NCI-H1436 treated with DMSO at 0.1 percent for 48 hours (cell line): ENCODE measurements at places on chromosomes 3 and 15.

GRCh38 chr15:47366884-47367283, 350.4 kb upstream of the SEMA6D start:
- no peak for DNase-seq

- no peak for DNase-seq
Measured at GRCh38 chr15:79947009-79947408, 24.0 kb downstream of the BCL2A1 start.

DNA sequence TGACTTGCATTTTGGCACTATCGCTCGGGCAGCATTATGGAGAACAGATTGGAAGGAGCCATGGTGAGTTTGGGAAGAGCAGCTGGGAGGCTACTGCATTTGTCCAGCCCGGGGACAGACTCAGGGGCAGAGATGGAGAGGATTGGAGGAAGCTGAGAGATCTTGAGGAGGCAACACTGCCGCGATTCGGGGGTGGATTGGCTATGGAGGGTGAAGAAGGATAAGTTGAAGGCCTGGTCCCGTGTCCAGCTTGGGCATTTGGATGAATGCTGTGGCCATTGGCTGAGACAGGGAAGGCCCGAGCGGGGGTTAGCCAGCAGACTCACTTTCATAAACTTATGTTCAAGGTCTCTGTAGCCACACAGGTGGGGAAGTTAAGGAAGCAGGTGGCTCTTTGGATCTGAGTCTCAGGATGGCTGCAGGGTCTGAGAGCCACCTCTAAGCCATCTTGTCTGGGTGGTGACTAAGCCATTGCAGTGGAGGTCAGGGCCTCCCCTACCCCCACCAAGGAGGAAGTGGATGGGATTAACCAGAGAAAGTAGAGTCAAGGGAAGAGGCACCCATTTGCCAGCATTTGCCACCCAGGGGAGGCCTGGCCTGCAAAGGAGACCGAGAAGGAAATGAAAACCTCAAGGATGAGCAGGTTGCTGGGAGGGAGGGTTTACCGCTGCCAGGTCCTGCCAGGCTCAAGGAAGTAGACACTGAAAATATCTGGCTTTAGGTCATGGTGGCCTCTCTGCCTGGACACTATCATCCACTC, 144.0 kb upstream of the TLE3 start:
- DNase-seq, result no peak

DNA sequence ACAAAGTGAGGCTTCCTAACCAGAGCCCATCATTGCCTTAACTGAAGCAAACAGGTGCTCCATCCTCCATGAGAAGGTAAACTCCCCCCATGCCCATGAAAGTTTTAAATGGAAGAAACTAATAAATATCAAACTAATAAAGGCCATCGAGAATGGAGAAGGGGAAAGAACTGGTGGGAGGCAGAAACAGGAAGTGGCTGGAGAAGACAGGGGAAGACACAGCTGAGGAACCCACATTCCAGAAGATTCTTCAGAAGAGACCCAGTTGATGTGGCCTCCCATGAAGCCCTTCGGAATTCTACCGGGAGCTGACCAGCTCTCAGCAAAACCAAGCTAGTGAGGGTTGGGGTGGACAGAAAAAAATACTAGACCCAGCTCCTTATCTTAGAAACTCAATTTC, 41.6 kb downstream of the SH3BP5 start:
- DNase-seq, result no peak

- DNase-seq, result no peak
Measured at GRCh38 chr3:48500656-48501055, 3.3 kb downstream of the SHISA5 start.

- DNase-seq, result no peak
Measured at GRCh38 chr15:62462721-62463120, 297.6 kb upstream of the C2CD4B start.

GRCh38 chr15:79779746-79780145, 117.1 kb downstream of the MTHFS start:
- no peak for DNase-seq

DNA sequence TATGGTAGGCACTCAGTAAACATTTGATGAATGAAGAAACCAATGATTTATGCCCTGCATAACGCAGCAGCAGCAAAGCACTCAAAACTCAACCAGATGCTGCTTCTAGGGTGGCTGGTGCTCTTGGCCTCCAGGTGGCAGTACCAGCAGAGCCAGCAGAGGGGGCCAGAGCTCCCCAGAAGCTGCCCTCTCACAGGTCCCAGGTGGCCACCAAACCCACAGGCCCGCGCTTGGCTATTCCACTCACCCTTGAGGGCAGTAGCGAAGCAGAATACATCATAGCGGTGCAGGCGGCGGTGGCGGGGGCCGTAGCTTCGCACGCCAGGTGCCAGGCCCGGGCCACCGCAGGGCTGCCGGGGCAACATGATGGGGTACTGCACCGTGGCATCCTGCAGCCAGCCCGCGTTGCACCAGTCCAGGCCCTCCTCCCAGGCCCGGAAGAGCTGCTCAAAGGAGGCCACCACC, 16.6 kb downstream of the HAPLN3 start:
- no peak for DNase-seq

DNA sequence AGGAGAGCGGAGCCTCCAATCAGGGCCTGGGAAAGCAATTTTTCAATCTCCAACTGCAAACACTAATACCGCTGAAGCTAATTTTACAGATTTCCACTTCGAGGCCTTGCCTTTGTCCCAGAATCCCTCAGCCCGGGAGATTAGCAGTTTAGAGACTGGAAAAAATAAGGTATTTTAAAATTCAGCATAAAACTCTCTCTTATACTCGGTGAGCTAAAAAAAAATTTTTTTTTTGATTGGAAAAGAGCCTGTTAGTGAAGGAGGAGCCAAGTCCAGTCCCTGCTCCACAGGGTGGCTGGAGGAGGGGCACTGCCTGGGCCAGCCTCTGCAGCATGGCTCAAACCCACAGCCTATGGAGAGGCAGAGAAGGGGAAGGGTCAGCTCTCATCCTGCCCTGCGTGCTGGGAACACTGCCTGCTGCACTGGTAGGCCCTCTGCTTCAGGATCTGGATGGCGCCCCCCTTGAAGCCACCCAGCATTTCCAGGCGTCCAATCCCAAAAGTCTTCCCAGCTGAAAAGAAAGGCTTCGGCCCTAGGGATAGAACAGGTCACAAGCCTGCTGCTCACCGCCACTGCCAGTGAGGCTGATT, 48.9 kb downstream of the CACNA2D2 start:
- DNase-seq, result no peak

DNA sequence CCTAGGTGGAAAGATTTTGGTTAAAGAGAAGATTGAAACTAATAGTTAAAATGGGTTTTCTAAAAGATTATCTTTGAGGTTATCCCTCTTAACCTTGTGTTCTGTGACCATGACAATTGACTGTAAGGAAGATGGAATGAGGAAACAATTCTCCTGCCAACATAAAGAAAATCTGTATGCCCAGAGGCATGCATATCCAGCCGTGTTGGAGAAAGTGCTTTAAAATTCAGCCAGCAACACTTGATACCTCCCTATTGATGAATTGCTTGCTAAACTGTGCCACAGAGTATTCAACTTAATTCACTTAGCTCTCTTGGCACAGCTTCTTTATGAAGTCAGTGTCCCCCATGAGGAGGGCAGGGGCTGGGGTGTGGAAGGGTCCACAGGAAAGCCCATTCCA, 203.5 kb downstream of the UBE2E2 start:
- no peak for DNase-seq

DNA sequence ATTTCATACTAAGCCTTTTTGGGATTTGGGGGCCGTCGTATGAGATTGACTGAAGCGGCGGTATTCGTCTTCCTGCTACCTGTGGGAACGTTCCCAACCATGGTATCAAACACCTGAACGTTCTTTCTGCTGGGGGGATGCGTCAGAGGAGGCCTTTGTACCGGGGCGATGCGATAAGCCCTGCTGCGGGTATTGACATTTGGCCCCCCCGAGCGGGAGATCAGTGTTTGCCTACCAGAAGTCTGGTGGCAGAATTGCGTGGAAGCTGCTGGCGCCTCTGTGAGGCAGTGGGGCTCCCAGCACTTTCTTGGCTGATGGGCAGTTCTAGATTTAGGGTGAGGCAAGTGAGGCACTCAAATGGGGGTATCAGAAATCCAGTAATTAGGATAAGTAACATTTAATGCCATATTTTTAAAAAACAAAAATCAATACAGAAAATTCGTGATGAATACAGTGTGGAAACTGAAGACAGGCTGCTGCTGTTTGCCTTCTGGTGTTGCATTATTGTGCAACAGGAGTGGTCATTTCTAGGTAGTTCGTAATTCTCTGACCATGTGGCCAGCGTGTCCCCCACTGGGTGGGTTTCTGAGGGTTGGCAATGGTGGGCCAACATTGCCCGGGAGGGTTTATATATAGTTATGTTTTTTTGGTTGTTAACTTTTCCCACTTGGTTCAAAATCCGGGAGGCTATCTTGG, 12.7 kb downstream of the TRPM1 start:
- no peak for DNase-seq

- no peak for DNase-seq
Measured at GRCh38 chr3:192928016-192928415, 10.4 kb upstream of the MB21D2 start.

DNA sequence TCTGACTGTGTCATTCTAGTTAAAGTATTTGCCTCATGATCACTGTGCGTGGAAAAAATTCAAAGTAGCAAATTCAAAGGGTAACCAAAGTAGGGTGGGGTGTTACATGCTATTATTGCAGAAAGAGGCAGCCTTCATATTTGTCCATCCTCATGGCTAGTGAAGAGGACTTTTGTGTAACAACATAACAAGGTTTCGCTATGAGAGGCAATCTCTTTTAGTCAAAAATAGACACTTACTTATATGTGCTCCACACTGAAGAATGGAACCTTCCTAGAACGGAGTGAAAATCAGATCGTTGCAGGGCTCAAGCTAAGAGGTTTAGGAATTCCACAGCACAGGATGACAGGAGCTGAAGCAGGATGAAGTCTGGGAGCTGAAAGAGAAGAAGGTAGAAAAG, 345.1 kb upstream of the CBLB start:
- no peak for DNase-seq

DNA sequence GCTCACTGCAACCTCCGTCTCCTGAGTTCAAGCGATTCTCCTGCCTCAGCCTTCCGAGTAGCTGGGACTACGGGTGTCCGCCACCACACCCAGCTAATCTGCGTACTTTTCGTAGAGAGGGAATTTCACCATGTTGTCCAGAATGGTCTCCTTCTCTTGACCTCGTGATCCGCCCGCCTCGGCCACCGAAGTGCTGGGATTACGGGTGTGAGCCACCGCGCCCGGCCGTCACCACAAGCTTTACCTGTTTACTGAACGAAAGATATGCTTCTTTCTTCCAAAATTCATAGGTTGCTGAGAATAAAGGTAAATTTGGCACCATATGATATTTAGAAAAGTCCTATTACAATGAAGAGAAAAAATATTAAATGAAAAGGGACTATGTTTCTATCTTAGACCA, 333.5 kb upstream of the EPHA6 start:
- DNase-seq, result no peak

GRCh38 chr15:61175024-61175423, 54.1 kb downstream of the RORA start:
- no peak for DNase-seq

DNA sequence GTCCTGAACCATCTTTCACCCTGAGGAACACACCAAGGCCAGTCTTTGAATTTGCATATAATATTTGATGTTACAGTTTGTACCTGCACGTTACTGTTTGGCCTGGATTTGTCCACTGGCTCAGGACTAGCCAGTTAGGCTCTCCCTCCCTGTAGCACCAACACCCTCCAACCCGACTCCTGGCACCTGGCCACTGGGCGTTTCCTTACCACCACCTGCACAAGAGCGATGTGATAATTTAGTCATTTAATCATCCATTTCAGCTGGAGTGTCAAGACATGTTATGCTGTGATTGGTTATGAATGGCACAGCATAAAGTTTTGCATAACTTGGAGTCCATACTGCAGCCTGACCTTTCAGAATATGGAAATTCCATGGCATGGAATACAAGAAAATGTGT, 242.4 kb downstream of the KCNMB2 start:
- DNase-seq, result peak; percentile 58

GRCh38 chr3:188097791-188098190, 56.2 kb upstream of the LPP start:
- no peak for DNase-seq

GRCh38 chr15:92933831-92934230, 33.7 kb downstream of the CHD2 start:
- no peak for DNase-seq

DNA sequence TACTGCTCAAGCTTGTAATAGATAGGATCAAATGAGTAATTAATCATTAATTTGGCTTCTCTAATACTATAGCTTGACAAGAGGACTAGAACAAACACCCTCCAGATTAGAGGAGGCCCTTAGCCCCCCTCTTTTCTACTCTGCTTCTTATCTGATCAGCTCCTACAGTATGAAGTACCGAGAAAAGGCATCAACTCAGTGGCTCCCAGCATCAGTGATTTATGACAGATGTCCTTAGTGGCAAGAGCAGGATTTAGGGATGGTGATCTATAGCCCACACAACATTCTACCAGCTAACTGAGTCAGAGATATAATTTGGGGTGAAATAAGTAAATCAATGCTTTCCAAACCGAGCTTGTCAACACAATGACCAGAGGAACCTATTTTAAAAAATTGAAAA, 541.1 kb downstream of the NLGN1 start:
- DNase-seq, result no peak

GRCh38 chr15:98381446-98381845, 266.9 kb upstream of the IGF1R start:
- DNase-seq, result no peak

- no peak for DNase-seq
Measured at GRCh38 chr3:71584394-71585011, 975 bp upstream of the FOXP1 start.

DNA sequence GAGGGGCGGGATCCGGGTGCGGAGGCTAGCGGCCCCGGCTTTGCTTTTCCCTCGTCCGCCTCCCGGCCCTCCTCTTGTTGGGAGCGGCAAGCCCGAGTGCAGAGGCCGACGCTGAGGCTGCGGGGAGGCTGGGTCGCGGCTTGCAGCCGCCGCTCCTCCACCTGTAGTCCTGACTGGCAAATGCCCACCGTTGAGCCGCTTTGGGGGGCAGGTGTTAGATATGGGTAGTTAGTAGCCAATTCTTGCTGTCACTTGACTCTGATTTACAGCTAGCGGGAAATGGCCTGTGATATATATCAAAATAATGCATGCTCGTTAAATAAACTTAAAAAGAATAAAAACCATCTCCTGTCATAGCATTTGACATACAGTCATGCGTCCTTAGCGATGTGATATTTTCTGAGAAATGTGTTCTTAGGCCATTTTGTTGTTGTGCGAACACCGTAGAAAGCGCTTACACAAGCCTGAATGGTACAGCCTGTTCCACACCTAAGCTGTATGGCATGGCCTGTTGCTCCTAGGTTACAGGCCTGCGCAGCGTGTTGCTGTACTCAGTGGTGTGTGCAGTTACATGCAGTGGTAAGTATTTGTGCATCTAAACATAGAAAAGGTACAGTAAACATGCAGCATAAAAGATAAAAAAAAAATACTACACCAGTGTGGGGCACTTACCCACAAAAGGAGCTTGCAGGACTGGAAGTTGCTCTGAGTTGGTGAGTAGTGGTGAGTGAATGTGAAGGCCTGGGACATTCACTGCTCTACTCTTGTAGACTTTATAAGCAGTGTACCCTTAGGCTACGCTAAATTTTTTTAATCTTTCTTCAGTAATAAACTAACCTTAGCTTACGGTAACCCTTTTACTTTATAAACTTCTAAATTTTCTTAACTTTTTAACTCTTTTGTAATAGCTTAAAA, 873 bp downstream of the CAPN7 start:
- no peak for DNase-seq

GRCh38 chr3:194097141-194097882, 38.6 kb upstream of the HES1 start:
- no peak for DNase-seq
